Right renal cortex interstitium (tissue), 3 donors: ENCODE measurements at places on chromosomes 5 and 9.

DNA sequence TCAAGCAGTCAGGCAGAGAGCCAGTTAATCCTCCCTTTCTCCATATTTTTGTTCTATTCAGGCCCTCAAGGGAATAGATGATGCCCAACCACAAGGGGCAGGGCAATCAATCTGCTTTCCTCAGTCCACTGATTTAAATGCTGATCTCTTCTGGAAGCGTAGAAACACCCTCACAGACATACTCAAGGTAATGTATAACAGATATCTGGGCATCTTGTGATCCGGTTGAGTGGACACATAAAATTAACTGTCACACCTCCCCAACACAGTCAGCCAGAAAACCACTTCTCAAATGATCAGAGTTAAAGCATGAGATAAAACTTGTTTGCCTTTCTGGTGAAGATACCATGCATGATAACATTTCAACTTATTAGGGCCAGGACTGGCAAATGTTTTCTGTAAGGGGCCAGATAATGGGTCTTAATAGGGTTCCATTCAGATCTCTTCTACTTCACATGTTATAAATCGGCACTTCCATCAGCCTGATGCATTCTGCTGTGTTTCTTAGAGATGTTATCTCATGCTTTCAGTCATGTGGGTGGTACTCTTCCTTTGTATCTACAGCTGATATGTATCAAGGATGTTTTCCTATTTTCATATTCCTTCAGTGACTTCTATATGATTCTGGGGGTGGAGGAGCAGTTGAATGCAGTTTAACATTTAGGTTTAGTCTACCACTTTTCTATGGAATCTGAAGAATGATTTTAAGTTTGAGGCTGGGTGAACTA is 58.9 kb upstream of the CNTLN start:
- DNase-seq, result no peak

- no peak for DNase-seq
Observed at GRCh38 chr9:125172031-125172755, 17.4 kb downstream of the PPP6C start.

DNA sequence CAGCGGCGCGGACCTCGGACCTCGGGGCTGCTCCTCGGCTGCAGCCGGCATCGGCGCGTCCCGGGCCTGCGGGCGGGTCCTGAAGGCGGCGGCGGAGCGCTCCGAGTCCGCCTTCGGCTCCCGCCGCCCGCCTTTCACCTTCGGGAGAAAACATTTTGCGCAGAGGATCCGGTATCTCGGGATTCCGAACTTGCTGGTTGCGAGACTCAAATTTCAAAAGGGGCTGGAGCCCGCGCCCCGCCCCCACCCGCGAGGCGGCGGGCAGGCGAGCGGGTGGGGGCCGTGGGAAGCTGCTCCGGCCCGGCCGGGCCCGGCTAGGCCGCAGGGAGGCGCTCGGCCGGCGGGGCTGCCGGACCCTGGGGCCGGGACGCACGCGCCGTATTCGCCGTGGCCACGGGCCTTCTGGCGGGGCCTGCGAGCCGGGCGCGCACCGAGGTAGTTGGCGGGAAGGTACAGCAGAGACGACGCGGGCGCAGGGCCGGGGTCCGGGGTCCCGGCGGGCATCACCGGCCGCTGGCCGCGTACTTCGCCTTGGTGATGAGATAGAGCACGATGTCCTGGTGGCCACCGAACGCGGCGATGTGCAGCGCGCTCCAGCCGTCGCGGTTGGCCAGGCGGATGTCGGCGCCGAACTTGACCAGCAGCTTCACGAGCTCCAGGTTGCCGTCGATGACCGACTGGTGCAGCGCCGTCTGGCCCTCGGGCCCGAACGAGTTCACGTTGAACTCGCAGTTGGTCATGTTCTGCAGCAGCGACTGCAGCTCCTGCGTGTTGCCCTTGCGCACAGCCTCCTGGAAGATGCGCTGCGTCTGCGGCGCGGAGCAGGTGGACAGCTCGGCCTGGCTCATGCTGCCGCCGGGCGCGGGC is 757 bp downstream of the NRARP start:
- no peak for DNase-seq

DNA sequence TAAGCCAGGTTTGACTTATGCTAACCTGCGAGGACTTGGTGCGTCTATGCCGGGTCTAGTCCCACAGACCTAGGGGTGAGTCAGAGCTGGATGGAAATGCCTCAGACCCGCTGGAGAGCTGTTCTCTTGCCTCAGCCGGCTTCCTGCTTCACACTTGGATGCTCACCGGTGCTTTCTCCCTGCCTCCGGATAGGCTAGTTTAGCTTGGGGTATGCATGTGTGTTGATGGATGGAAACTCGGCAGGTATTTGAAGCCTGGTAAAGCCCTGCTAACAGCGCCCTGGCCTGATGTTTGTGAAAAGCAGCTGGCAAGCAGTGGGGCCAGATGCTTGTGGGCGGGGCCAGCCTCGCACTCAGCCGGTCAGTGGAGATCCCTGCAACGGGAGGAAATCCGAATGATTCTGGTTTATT is 29.3 kb downstream of the PRRC2B start:
- DNase-seq, result peak; percentile 51

DNA sequence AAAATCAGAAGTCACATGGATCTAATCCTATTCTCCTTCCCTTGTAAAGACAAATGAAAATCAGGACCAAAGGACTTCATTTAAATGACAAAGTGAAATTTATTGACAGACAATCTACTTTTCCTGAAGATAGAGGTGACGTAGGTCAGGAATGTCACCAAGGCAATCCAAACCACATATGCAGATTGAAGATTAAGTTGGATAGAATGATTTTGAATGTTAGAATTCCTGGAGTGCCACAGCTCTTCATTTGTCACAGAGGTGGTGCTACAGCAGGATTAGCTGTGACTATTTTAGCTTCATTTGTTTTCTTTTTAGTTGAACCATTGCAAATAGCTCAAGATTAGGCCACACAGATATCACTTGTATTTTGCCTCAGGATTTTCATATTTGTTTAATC is 736.0 kb upstream of the ARRDC3 start:
- DNase-seq, result no peak

- DNase-seq, result no peak
Observed at GRCh38 chr5:8865686-8866374, 680.0 kb downstream of the SEMA5A start.

- no peak for DNase-seq
Observed at GRCh38 chr5:154815025-154815424, 35.4 kb downstream of the FAXDC2 start.

DNA sequence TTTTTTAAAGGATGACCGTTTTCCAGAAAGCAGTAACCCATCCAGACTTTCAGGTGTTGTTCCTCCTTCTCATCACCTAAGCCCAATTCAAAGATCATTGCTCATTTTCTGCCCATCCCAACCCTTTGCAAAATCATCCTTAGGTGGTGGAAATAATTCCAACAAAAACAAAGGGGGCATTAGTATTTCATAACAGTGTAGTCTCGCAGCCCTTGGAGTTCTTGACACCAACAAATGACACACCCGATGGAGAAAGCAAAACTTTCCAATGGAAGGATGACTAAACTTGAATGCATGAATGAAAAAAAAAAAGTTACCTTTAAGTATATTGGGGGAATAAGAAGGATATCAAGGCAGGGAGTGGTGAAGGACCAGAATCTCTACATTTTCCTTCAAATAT is 117.0 kb downstream of the PAPPA start:
- DNase-seq, result no peak

DNA sequence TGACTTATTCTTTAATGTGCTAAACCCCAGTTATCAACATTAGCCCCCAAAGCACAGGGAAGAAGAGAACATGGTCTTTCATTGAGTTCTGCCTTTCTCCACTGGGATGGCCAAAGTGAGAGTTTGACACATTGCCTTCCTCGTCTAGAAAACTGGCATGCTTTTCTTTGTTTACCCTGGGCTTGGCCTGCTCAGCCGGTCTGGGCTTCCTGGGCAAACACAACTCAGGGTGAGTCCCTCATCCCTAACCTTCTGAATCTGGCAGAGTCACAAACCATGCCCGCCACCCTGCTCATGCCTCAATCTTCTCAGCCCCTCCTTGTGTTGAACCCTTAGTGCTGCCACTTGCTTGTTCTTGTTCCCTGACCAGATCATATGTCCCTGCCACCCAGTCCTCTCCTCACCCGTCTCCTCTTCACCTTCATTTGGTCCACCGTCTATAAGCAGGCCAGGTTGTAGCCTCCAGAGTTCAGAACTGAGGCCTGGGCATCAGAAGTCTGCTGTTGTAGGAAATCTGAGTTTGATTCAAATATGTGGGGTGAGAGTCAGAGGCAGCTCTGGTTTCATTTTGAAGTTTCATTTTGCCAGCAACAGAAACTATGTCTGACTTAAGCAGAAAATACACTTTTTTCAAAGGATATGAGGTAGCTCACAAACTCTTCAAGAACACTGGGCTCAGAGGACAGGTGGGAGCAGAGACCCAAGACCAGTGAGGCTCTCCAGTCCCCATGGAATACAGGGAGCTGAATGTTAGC is 217.6 kb downstream of the NDUFS4 start:
- DNase-seq, result no peak

- DNase-seq, result peak; percentile 70
Observed at GRCh38 chr5:39547553-39548154, 122.9 kb upstream of the DAB2 start.

DNA sequence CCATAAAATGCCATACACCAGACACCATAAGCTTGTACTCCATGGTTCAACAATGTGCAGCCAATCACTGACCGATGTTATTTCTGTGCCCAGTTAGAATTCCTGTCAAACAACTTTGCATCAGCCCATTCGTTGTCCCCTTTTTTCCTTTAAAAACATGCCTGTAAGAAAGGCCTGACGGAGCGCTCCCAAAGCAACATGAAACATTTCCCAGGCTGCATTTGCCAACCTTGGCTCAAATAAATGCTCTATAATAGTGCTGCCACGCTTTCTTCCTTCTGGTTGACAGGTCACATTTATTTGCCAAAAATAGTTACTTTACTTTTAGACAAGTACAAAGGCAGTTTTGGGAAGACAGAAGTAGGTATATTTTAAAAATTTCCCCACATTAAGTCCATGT is 735.6 kb upstream of the PTPRD start:
- no peak for DNase-seq

DNA sequence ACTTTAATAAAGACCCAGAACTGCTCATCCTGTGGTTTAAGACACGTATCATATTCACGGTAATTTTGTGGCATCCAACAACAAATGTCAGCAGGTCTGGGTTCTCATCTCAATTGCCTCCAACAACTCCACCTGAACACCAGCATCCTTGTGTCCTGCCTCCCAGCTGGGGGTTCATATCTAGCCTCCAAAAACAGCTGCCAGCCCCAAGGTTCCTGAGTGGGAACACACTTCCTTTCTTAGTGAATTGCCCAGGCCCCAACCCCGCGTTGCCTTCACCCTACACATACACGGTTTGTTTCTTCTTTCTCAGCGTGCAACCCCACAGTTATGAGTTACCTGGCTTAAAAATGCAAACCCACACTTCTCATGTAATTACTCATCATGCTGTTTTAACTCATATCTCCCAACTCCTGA is 77.9 kb downstream of the SEMA4D start:
- no peak for DNase-seq

GRCh38 chr9:137694962-137695875 is 76.4 kb downstream of the EHMT1 start:
- no peak for DNase-seq

DNA sequence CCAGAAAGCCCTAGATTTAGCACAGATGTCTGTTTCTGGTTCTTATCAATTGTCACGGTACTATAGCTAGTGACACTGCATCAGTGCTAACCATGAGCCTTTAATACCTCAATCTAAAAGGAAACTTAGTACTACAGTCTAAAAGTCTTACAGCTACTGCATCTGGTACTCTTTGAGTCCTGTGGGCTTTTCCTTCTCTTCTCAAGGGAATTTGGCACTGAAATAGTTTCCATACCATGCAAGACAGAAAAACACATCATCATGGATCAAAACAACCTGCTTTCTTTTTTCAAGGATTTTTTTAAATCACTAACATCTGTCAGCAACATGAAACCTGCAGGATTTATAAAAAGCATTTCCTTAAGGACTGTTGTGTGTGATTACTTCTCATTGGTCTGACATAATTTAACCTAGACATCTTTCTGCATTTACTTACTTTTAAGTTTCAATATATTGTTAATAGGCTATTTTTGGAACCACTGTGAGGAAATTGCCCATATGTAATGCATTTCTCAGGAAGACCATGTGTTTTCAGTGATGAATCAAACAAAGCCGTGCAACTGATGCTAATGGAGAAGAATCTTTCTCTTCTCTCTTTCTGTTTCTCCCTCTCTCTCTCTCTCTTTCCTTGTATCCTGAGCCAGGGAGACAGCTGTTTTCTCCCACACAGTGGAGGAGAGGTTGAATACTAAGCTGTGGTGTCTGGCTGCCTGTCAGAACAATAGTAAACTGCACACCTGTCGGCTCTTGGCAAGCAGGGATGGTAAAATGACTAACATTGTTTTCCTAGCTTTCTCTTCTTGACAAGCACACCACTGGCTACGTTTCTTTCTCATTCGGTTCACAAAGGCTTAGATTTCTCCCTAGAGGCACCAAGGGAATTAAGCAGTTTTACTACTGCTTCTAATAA is 273.4 kb downstream of the CSNK1G3 start:
- no peak for DNase-seq

DNA sequence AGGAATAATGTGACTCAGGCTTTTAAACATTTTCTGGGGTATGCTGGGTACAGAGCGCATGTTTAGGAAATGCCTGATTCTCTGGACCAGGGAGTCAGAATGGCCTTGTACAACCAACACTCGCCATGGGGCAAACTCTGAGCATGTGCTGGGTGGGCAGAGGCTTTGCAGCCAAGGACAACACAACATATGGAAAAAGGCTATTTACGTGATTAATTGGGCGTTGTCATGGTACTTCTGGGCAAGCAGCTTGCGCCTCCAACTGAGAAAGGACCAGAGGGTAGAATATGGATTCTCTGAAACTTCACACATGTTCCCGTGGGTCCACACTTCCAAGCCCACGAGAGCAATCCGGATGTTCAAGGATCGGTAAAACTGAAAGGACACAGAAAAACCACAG is 49.1 kb downstream of the NIPAL4 start:
- no peak for DNase-seq

GRCh38 chr9:36217256-36217968 is 26.7 kb downstream of the CLTA start:
- no peak for DNase-seq

- no peak for DNase-seq
Observed at GRCh38 chr5:23703940-23704855, 196.8 kb downstream of the PRDM9 start.

DNA sequence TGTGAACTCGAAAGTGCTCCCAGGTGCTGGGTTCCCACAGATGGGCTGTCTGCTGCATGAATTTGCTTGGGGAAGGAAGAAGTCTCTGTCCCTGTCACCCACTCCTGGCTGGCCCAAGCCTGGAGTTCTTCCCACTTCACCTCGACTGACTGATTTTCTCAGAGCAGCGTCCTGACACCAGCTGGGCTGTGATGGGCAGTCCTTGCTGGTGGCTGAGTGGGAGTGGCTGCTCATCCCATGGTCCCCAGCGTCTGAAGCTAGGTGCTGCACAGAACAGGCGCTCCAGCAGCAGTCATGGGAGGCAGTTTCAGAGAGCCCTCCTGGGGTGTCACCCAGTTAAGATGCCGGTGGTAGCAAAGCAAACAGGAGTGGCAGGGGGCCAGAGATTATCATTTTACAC is 10.1 kb upstream of the NEURL1B start:
- DNase-seq, result no peak

GRCh38 chr5:16666130-16666882 is 49.5 kb upstream of the RETREG1 start:
- DNase-seq, result no peak
